ENCODE measurements at places on chromosomes 3 and 15. TPM values are rescaled to one million over a fixed set of nuclear protein-coding genes. Genes with fewer than 3 reads are reported as not detected.

RTP1 gene
- not detected for polyA plus RNA-seq

ADCY5 gene
- not detected for polyA plus RNA-seq

DNA sequence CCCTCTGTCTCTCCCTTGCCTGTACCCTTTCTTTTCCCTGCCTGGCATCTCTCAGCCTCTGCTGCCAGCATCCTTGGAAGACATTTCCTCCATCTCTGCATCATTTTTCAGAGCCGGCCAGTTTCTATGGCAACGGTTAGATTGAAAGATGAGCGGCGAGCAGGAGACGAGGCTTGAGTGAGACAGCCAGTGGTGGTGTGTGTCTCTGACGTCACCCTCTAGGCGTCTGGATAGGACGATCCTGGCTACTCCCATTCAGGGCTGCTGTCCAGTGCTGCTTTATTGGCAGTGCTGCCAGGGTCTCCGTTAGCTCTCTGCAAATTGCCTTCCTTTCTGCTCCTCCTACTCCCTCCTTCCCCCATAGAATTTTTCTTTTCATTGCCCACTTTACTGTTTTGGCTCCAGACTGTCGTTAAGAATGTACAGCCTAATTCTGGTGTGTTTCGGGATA is 57.9 kb downstream of the TRAK1 start:
- no peak for DNase-seq

GRCh38 chr3:138062626-138063025 is 52.7 kb downstream of the CLDN18 start:
- DNase-seq: no peak

DNA sequence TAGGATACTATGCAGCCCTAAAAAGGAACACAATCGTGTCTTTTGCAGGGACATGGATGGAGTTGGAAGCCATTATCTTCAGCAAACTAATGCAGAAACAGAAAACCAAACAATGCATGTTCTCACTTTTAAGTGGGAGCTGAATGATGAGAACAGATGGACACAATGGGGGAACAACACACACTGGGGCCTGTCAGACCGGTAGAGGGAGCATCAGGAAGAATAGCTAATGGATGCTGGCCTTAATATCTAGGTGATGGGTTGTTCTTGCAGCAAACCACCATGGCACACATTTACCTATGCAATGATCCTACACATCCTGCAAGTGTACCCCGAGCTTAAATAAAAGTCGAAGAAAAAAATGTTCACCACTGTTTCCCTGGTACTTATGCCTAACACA is 17.5 kb downstream of the SENP7 start:
- no peak for DNase-seq

DNA sequence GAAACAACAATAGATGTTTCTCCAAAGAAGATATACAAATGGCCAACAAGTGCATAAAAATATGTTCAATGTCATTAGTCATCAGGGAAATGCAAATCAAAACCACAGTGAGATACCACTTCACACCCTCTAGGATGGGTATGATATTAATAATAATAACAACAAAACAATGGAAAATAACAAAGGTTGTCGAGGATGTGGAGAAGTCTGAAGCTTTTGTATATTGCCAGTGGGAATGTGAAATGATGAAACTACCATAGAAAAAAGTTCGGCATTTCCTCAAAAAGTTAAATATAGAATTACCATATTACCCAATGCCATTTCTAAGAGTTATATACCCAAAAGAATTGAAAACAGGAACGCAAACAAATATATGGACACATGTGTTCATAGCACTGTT is 10.8 kb downstream of the BHLHE40 start:
- peak; percentile 84 for DNase-seq

Measured in CD14-positive monocyte (primary cell).